Activated T-cell treated with anti-CD3 and anti-CD28 coated beads for 4 hours (primary cell): ENCODE measurements at places on chromosomes 16 and 17.

GRCh38 chr16:25978218-25978617 lies 286.5 kb downstream of the HS3ST4 start:
- DNase-seq = no peak

DNA sequence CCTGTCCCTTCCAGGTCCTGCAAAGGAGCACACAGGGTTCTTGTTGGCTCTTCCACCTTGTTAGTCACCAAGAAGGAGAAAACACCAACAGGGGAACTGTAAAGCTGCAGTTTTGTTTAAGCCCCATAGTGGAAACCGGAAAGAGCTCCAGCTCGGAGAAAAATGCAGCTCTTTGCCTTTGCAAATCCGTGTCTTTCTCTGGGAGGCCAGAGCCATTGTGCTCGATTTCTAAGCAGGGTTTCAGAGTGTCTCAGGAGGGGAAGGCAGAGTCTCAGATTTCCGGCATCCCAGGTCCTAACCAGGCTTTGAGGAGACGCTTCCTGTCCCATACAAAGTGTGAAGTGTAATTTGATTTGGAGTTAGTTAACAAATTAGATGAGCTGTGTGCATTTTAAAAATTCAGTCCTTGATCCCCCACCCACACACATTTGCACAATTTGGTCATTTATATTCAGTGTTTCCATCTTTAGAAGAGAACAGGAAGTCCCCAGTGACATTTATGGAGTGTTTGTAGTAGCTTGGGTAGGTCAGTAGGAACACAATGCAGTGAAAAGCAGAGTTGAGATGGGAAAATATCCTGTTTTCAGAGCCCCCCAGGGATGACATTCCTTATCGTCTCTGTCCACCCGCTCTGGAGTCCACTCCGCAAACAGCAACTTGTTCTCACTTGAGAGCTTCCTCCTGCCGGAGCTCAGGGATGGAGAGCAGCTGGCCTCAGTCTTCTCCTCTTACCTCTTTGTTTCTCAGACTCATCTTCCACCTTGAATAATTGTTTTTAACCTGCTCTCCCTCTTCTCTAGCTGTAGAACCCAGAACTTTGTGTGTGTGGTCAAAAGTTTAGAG lies 331.9 kb downstream of the SEC14L1 start:
- DNase-seq = no peak

GRCh38 chr16:89823087-89823823 lies 5.0 kb upstream of the SPIRE2 start:
- DNase-seq = no peak

- no peak for DNase-seq
Measured at GRCh38 chr16:88351491-88352101, 31.2 kb upstream of the ZNF469 start.

DNA sequence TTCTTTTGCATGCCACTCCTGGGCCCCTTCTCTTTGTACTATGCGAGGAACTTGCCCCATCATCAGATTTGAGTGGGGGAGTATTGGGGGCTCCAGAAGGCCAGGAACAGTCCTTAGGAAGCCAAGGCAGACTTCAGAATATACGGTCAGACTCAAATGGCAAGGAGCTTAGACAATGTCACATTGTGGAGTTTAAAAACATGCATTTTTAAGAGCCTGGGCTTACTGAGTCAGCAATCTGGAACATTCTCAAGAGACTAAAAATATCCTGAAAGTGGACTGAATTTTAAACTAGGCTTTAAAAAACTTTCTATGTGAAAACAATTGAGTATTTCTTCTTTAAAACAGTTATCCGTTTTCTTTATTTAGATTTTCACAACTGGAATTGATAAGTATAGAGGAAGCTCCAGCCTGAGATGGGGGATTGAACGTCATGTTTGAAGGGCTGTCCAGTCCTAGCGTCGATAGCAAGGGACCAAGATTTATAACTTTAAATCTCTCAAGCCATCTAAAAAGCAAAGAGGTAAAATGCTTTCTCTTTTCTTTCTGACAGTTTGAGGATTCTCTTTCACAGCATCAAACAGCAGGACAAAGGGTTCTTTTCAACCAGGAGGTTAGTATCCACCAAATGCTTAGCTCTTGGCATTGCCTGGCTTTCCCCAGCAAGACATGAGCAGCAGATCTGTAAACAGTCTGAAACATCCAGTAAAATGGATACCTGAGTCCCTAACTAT lies 45.8 kb upstream of the CDRT4 start:
- no peak for DNase-seq

- no peak for DNase-seq
Measured at GRCh38 chr16:59405802-59406201, 671.7 kb upstream of the GOT2 start.
